ENCODE measurements at places on chromosomes 16 and 17.

- no peak for DNase-seq
Observed at GRCh38 chr17:57935833-57936807, 19.1 kb downstream of the CUEDC1 start.

DNA sequence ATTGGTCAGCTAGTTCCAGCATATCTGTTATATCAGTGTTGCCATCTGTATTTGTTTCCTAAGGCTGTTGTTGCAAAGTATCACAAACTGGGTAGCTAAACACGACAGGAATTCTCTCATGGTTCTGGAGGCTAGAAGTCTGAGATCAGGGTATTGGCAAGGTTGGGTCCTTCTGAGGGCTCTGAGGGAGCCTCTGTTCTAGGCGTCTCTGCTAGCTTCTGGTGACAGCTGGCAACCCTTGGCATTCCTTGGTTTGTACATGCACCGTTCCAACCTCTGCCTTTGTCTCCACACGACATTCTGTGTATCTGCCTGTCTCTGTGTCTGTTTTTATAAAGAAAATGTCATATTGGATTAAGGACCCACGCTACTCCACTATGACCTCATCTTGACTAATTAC lies 219.9 kb upstream of the NLRP1 start:
- no peak for DNase-seq

- no peak for DNase-seq
Observed at GRCh38 chr16:89981414-89981813, 32.9 kb downstream of the DEF8 start.

- DNase-seq, result no peak
Observed at GRCh38 chr17:27541301-27542023, 85.2 kb downstream of the KSR1 start.

- DNase-seq, result no peak
Observed at GRCh38 chr17:66494023-66494803, 191.8 kb downstream of the PRKCA start.

- peak; percentile 32 for DNase-seq
Observed at GRCh38 chr17:74452033-74452840, 14.2 kb upstream of the CD300A start.

GRCh38 chr16:85148931-85149330 lies 36.7 kb upstream of the CIBAR2 start:
- no peak for DNase-seq

GRCh38 chr16:9908613-9909012 lies 273.6 kb downstream of the GRIN2A start:
- DNase-seq, result no peak

DNA sequence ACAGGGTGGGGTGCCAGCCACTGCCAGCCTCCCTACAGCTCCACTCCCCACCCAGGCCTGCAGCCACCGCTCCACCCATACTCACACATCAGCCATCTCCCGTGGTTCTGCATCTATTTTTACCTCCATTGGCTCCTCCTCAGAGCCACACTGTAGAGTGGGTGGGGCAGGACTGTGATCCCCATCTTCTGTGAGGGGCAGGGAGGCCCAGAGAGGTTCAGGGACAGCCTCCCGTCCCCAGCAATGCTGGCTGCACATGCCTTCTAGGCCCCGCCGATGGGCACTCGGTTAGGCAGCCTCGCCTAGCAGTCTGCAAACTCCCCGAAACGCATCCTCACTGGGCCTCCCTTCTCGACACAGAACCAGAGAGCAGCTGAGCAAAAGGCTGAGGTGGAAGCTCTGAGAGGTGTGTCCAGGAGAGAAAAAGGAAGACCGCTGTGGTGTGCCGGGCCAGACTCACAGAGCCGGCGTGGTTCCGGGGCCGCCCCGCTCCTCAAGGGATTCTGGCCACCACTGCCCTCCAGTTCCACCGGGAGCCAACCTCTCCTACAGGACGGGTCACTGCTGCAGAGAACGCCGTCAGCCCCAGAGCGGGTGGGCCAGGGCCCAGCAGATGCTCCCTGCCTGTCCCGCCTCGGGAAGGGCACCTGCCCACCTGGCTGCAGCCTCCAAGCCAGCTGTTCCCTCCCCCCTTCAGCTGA lies 71.9 kb downstream of the ABR start:
- peak; percentile 40 for DNase-seq

DNA sequence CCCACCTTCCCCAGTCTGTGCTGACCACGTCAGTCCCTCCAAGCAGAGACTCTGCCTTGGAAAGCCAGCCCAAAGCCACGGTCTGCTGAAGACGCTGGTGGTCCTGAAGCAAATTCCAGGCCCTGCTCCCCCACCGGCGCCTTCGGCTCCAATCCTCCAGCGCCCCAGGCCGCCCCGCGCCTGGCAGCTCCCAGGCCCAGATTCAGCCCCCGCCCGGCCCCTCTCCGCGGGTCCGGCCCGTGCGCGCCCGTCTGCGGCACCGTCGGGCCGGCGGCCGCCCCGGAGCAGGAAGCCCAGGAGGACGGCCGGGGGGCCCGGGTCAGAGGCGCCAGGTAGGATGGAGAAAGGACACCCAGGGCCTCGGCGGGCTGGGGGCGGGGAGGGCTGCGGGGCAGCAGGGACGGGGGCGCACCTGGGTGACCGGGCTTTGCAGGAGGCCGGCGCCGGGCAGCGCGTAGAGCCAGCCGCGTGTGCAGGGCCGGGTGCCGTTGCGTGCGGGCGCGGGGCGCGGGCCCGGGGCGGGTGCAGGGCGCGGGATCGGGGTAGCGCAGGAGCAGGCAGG lies 594 bp upstream of the SLC22A31 start:
- DNase-seq, result no peak

DNA sequence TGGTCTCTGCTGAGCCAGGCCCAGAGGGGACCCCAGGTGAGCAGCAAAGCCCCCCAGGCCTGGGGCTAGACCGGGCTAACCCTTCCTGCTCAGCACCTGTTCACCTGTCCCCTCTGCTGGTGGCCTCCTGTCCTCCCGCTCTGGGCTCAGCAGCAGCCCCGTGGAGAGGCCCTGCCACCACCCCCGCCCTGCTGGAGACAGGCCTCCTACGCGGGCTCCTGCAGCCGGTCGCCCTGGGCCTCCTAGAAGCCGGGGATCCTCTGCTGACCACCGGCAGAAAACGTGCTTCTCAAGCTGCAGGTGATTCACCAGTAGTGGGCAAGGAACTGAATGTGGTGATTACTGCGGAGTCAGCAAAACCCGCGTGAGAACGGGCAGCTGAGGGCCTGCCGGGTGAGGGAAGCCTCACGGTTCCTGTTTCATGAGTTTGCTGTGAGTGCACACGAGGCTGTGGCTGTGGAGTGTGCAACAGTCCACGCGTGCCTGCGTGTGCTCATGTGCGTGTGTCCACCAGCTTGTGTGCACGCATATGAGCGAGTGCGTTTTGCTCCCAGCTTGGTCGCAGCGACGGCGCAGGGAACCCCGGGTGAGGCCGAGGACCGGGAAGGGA lies 792 bp downstream of the SECTM1 start:
- no peak for DNase-seq

GRCh38 chr16:68033101-68033500 lies 10.0 kb downstream of the DUS2 start:
- no peak for DNase-seq

GRCh38 chr16:1474082-1474795 lies 589 bp downstream of the CLCN7 start:
- no peak for DNase-seq

Data from T-helper 2 cell (primary cell).